ENCODE measurements at places on chromosomes 2 and 18.

GRCh38 chr2:240956935-240957655, 41.3 kb upstream of the SNED1 start:
- DNase-seq, result no peak

DNA sequence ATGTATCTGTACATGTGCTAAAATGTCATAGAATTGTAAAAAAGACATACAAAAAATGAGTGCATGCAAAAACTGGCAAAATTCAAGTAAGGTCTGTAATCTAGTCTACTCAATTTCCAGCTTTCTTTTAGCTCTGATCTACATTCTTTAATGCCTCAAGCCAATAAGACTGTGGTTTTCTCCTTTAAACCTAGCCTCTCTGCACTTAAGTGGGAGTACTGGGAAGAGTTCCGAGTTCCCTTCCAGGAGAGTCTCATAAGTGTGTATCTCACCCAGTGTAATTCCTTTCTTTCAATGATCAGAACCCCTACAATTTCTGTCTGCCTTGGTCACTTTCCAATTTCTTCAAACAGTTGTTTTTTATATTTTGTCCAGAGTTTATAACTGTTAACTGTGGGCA, 150.1 kb downstream of the PTRHD1 start:
- no peak for DNase-seq

- DNase-seq, result no peak
These were observed 501.2 kb upstream of the LINC00305 start for GRCh38 chr18:64650068-64650467.

DNA sequence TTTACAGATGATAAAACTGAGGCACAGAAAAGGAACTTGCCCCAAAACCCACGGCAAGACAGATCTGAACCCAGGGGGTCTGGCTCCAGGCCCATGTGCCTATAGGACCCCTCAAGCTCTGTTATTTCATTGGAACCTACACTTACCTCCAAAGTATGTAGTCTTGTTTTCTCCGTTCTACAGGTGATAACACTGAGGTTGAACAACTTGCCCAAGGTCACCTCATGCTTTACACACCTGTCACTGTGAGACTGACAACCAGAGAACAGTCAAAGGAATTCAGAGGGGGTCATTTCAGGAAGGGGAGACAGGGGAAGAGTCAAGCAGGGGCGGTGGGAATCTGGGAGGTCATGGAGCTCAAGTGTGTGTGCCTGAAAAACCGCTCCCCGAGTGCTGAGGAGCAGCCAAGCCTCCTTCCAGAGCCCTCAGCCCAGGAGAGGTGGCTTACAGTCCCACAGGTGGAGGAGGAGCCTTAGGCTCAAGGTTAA, 47.7 kb downstream of the SERTAD2 start:
- no peak for DNase-seq

- no peak for DNase-seq
These were observed 95.9 kb downstream of the MAP4K4 start for GRCh38 chr2:101793277-101793969.

DNA sequence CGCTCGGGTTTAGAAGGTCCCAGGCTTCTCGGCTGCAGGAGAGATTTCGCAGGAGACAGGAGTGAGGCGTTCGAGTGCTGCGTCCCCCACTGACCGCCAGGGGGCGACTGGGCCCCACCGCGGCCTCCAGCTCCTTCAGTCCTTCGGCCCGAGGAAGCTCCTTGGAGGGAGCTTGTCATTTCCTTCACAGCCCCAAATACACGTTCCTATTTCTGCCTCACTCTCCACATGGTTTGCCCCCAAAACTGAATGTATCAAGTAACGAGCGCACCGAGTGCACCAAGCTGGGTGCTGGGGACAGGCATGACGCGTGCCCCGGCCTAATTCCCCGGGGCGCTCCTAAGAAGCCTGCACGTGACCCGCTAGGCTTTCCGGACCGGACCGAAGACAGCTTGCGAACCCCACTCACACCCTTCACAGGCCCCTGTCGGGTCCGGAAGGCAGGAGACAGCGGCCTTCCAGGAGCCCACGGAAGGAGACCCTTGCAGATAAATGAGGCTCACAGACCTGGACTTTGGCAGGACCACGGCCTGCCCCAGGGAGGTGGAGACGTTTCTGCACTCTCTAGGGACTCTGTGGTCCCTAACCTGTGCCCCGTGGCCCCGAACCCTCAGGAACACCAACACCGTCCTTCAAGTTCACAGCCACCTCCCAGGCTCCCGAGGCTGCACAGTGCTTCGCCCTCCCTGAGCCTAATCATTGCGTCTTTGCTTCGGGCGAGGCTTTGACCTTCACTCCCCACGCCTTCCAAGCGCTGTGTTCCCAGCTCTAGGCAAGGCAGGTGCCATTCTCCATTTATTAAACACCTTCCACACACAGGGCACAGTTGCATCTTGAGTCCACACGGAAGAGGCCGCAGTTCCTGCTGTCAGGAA, 13.0 kb upstream of the FAHD2A start:
- peak; percentile 14 for DNase-seq

DNA sequence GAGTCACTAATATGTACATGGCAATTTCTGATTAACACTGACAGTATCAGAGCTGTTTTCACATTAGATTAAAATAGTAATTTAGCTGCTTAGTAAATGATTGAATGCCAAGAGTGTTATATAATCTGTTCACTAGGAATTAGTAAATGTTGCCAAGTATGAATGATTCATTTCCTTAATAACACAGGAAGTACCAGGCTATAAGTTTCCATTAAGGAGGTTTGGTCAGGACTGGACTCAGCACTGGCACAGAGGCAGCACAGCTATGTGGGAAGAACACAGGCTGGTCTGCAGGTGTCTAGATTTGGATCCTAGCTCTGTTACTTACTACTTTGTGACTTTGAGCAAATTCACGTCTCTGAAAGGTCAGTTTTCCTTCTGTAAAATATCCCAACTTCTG, 97.2 kb downstream of the TDRD15 start:
- DNase-seq, result no peak

- no peak for DNase-seq
These were observed 19.7 kb upstream of the ANKRD53 start for GRCh38 chr2:70958759-70959158.

DNA sequence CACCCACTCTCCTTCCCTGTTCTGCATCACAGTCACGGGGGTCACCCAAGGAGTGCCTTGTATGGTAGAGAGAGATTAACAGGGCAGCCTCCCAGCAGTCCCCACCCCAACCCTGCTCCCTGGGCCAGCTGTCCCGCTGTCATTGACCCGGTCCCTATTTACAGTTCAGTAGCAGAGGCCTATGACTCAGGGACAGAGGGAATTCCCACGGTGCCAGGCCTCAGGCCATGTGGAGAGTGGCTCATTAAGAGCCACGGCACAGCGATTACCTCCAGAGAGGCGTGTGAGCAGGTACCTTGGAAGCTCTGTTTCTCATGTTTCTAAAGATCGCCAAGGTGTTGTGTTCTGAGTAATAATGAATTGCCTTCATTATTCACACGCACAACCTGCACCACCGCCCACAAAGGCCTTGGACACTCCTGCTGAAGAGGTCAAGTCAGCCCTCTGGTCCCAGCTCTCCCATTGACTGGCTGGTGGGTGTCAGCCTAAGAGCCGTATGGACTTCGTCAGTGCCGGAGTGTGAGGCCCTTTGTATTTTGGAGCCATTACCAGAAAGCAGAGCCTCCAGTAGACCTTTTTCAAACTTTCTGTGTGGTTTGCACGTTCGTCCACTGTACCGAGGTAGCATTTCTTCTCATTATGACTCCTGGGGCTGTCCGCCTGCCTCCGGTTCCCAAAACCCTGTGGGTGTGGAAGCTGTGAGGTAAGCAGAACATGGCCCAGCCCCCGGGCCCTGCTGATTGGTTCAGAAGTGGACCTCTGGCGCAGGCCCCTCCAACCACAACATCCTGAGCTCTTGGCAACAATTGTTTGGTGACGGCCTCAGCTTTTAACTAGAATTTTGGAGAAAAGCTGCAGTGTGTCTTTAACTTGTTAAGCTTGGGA, 47.0 kb downstream of the SERTAD2 start:
- no peak for DNase-seq

- DNase-seq, result no peak
These were observed 1.3 kb downstream of the DUSP28 start for GRCh38 chr2:240561325-240561971.

- peak; percentile 77 for DNase-seq
These were observed 306.5 kb upstream of the TNP1 start for GRCh38 chr2:217166241-217166850.
